ENCODE measurements at places on chromosomes 12 and 14. TPM values are rescaled to one million over a fixed set of nuclear protein-coding genes. Genes with fewer than 3 reads are reported as not detected.
A peak's percentile ranks its signal among the peaks of the same experiment; 100 is the strongest.

SAMD4A gene
- total RNA-seq: 25.9 TPM

GRCh38 chr12:509500-509899 is 49.8 kb downstream of the B4GALNT3 start:
- peak; percentile 44 for DNase-seq

GPRC5A gene
- 2.3 TPM for total RNA-seq

GRCh38 chr14:81211844-81212243 is 8.9 kb downstream of the GTF2A1 start:
- DNase-seq: peak; percentile 6

RFX4 gene
- not detected for total RNA-seq

DNA sequence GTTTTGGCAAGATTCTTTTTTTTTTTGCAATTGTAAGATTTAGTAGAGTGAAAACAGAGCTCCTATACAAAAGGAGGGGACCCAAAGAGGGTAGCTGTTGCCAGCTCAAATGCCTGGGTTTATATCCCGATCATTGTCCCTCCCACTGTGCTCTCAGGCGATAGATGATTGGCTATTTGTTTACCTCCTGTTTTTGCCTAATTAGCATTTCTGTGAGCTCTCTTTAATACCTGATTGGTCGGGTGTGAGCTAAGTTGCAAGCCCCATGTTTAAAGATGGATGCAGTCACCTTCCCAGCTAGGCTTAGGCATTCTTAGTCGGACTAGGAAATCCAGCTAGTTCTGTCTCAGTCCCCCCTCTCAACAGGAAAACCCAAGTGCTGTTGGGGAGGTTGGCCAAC is 1.9 kb downstream of the EXOC3L4 start:
- no peak for DNase-seq

DNA sequence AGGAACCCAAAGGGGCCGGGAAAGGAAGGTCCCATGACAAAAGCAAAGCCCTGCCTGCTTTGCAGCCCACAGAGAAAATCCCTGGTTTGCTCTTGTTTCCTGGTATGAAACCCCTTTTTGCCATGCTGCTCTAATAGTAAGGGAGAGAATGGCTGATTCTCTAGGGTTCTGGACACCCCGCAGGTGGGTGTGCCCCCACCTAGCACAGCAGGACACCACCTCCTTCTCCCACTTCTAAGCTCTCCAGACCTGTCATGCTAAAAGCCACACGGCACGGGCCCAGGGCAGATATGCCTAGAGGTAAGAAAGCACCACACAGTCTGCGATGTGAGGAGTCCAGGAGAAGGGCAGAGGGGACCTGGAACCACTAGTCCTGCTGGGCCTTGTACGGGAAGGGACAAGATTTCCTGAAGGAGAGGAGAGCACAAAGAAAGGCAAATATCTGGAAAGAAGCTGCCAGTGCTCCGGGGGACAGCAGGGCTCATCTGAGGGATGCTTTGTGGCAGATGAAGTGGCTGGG is 113.3 kb downstream of the BCL11B start:
- DNase-seq: no peak

- DNase-seq: peak; percentile 89
Measured at GRCh38 chr14:54435500-54435981, 5.6 kb downstream of the CNIH1 start.

DNA sequence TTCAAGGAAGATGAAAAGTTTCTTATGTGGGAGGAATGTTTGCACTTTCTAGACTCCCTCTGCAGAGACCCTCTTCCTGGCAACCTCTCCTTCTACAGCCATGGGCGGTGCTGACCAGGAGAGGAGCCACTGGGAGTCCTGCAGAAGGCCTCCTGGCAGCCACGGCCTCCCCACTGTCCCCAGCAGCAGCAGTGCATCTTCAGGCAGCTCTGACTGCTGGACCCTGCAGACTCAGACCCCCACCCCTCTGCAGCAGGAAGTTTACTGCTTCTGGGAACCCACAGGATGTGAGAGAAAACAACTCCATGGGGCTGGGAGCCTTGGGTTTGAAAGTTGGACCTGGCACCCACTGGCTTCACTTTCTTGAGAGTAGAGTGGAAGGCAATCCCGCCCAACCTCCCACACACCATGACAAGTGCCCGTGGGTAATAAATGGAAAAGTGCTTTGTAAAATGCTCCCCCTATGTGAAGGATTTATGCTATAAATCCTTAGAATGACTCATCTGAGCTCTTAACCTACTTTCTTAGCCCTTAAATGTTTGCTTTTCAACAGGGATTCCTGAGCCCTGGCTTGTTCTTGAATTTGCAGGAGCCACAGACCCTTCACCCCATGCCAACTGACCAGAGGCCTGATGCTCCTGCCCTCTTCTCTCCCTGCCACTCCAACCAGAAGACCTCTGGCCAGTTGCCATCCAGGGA is 37.5 kb upstream of the DDX11 start:
- DNase-seq: peak; percentile 42

- no peak for DNase-seq
Measured at GRCh38 chr14:57573173-57573572, 79.5 kb upstream of the CCDC198 start.

DNAL1 gene
- total RNA-seq: 8.2 TPM

TSPAN8 gene
- total RNA-seq: under 0.01 TPM

DNA sequence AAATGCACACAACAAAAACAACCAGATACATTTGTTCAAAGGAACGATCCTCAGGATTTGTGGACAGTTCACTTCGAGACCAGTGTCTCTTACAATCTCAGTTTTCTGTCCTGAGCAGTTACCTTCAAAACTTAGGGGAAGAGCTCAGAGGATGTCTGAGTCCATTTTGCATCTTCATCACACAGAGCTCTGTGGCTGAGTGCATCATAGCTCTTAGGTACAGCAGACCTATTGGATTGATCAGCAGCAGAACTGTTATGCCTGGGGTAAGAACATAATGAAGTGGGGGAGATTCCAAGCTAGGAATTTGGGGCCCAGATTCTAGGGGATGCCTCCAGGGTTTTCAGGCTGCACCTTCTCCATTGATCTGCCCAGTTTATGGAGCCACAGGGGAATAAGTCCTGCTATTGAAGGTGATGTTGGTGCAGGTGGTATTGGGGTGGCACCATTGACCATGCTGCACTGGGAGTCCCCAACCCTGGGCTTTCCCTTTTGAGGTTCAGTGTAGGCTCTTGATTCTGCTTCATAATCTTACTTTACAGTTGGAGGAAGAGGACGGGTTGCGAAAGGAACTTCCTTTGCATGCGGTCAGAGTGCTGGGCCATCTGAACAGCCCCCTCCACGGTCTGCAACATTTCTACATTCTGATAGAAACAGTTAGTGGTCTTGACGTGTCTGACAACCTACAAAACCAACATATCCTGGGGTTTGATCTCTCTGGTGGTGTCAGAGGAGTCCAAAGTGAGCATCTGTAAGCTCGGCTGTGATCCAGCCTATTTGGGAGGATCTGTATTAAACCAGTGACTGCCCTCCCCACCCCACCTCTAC is 112.8 kb downstream of the CHST11 start:
- no peak for DNase-seq

GRCh38 chr12:107318806-107319532 is 225.6 kb upstream of the CRY1 start:
- DNase-seq: peak; percentile 47

RNU6-8 gene
- total RNA-seq: not detected

DNA sequence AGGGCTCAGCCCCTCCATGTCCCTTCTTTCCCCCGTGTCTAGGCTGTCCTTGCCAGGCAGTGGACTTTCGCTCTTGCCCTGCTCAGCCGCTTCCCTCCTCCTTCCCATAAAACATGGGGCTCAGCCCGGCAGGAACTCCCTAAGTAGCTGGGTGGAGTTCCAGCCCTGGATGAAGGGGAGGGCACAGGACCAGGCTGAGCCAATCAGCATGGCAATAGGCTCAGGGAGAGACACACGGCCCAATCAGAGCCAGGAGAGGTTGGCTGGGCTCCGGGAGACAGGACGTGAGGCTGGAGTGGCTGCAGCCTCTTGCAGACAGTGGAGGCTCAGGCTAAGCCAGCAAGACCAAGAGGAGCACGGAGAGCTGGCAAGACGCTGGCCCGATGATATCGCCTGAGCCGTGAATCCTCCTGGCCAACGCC is 54.3 kb downstream of the GALNT9 start:
- DNase-seq: peak; percentile 36

DNA sequence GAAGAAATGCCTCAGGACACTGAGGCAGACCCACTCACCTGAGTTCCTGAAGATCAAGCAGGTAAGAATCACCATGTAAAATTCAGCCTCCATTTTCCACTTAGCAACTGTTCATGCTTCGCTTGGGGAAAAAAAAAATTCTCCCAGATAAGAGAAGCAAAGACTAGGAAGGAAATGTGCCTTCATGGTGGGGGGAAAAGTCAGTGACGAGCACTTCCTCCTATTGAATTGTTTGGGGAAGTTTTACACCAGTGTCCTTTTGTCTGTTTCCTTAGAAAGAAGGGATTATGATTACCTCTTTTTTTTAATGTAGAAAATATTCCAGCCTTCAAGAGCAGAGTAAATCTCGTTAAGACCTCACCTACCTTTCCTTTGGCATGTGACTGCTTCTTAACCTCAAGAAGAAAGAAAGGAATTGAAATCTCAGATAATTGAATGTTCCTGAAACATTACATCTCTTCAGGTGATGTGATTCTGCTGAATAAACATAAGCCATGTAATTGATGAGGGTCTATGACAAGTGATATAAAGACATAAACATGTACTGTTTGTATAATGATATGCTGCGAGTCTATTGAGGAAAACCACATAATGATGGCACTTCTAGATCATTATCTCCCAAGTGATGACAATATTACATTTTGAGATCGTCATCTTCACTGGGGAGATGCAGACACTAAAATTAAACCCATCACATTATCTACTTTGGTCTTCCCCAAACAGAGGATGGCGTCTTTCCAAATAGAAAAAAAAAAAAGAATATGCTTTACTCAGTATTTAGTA is at the start of gene PTPRB:
Gene PTPRB (minus strand): TSS at position 127 of the 783 bp plus-strand sequence. CDS start 34 bp downstream, at position 93.
- DNase-seq: no peak

DNA sequence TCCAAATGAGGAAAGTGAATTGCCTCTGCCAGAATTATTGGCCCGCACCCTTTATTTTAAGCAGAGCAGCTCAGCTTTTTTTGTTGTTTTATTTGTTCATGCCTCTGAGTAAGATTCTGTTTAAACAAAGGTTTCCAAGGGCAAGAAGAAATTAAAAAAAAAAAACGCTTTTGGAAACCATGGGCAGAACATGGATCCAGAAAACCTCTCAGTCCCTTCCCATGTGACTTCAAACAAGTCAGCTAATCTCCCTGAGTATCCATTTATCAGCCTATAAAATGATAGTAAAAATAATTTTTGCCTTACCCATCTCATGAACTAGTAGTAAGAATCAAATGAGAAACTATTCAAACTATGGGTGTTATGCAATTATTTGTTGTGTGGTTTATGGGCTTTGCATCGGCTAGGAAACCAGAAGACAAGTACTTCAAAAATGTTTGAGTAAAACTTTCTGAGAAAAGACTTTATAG is 27.6 kb downstream of the KITLG start:
- DNase-seq: no peak

SSTR1 gene
- total RNA-seq: 3.0 TPM
